ENCODE measurements at places on chromosomes 7 and 10.

- no peak for DNase-seq
These were observed 47.6 kb downstream of the STEAP1B start for GRCh38 chr7:22452142-22452959.

- DNase-seq, result no peak
These were observed 50.9 kb downstream of the ADCY1 start for GRCh38 chr7:45625067-45625466.

DNA sequence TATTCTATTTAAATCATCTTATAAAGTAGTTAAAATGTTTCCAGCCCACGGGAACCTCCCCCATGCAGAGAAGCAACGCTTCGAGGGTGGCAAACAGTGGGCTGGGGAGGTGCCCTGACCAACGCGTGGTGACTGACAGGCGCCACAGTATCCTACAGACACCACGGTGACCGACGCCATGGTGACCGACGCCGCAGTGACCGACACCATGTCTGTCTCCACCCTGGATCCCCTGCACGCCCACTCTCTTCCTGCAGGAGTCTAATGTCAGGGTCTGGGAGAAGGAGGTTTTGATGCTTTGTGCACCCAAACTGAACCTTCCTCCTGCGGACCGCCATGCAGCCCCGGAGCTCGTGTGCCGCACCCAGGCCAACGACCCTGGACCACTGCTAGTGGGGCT, 464.4 kb downstream of the PTPRN2 start:
- DNase-seq, result no peak

DNA sequence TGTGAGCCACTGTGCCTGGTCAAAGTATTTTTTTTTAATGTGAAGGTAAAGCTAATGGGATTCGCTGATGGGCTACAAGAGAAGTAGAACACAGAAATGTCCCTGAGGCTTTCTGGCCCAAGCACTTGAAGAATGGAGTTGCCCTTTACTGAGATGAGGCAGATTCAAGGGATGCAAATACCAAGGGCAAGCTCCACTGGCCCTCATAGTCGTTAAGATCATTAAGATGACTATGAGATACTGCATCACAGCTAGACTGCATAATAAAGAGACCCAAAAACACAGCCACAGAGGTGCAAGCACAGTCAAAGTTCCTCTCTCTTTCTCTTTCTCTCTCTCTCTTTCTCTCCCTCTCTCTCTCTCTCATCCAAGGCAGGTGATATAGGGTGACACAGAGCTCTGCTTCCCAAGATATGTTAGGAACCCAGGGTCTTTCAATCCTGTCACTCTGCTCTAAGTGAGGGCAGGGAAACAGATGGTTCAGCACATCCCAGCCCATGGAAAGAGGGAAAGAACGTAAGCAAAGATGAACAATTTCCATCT, 117.4 kb downstream of the SFMBT2 start:
- no peak for DNase-seq

- DNase-seq, result no peak
These were observed 24.9 kb downstream of the SKIDA1 start for GRCh38 chr10:21500578-21500910.

- DNase-seq, result no peak
These were observed 255 bp downstream of the MAGI2 start for GRCh38 chr7:79453266-79453557.

- DNase-seq, result no peak
These were observed 101.3 kb downstream of the KAT6B start for GRCh38 chr10:74927701-74928100.

DNA sequence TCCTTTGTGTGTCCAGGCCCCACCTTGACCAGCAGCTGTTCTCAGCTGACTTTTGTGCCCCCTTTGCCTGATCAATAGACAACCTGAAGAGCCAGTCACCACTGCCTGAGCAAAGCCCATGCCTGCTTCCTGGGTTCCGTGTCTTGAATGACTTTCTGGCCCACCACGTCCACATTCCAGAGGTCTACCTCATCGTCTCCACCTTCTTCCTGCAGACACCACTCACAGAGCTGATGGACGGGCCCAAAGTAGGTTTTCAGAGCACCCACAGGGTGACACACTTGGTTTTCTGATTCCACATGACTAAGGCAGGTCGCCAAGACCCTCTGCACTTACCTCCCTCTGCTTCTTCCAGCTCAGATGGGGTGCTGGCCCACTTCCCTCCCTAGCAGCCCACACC, 126.8 kb downstream of the WDFY4 start:
- no peak for DNase-seq

DNA sequence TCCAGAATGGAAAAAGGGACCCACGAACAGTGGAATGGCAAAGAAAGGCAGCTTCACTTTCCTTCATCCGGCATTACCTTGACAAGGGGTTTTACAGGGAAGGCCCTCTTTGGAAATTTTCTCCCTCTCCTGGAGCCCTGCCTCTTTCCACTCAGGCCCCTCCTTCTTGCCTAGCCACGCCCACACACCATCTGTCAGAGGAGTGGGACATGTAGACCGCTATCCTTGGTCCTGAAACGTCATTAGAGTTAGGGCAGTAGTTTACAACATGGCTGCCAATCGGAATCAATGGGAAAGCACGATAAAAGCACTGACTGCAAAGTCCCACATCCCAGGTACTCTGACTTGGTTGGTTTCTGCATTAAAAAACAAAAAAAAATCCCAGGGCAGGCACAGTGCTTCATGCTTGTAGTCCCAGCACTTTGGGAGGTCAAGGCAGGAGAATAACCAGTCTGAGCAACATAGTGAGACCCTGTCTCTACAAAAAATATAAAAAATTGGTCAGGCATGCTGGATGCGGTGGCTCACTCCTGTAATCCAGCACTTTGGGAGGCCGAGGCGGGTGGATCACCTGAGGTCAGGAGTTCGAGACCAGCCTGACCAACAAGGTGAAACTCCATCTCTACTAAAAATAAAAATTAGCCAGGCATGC, 96.4 kb downstream of the MARCHF5 start:
- DNase-seq, result no peak

GRCh38 chr7:8762803-8763202, 329.4 kb downstream of the NXPH1 start:
- DNase-seq, result no peak

Measured in activated gamma-delta T cell treated with anti-CD3 and anti-CD28 coated beads, Interleukin-2, amount 50 U/mL, for 16 hours (primary cell).